Activated B cell treated with CpG ODN at 0.5 μM for 24 hours (primary cell): ENCODE measurements at places on chromosomes 3 and 15. TPM values are rescaled to one million over a fixed set of nuclear protein-coding genes. Genes with fewer than 3 reads are reported as not detected.

DNA sequence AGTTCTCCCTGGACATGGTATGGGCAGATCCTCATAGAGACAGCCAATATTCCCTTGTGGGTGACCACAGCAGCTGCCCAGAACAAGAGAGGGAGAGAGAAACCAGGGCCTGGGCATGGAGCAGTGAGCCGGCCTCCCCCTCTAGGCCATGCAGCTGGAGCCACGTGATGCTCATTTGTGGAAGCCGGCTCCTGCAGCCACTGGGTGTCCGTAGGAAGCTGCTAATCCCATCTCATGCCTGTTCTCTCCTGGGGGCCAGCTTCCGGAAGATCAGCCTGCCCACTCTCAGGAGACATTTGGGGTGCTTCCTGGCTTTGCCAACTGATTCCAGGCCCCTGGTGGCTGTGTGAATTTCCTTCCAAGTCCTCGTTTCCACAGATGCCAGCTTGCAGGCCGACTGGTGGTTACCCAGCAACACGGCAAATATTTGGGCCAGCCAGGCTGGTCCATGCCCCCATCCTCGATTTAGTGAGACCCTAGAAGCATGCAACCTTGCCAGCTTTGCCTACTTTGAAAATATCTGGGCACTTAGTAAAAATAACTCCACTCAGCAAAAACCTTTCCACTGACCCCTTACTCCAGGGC is 55.3 kb downstream of the LINGO1 start:
- DNase-seq: no peak

GRCh38 chr3:179768080-179768479 is 115.2 kb downstream of the USP13 start:
- DNase-seq: no peak

GRCh38 chr15:89569090-89569745 is 6.1 kb upstream of the TICRR start:
- DNase-seq: no peak

- no peak for DNase-seq
These were observed 126.6 kb downstream of the TJP1 start for GRCh38 chr15:29695489-29696167.

DNA sequence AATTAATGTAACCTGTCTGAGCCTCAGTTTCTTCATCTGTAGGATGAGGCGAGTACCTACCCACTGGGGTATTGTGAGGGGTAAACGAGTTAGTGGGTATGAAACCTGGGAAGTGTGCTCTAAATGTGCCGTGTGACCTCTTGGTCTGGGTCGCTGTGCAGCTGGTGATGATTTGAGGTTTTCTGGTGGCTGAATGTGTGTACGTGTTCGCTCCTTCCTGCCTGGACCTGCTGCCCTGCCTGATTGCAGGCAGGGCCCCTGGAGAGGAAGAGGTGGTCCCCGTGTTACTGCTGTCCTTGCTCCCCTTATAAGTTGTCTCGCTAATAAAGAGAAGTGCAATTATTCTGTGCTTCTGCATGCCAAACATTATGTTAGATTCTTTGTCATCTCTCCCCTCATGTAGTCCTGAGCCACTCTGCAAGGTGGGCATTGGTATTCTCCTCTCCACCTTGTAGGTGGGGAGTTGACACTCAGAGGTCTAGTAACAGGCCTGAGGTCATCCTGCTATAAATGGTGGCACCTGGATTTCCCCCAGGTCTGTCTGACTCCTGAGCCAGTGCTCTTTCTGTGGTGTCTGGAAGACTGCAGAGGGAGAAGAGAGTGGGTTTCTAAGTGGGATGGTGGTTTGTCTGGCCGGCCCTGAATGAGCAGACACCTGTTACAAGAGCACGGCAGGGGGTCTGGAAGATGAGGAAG is 15.7 kb downstream of the PDIA5 start:
- no peak for DNase-seq

DNA sequence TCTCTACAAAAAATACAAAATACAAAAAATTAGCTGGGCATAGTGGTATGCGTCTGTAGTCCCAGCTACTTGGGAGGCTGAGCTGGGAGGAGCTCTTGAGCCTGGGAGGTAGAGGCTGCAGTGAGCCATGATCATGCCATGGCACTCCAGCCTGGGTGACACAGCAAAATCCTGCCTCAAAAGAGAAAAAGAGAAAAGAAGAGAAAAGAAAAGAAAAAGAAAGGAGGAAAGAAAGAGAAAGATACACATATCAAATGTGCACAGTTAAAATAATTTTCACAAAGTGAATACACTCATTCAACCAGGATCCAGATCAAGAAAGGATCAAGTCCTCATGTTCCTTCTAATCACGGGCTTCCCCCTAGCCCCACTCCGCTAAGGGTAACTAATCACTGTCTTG is 5.8 kb upstream of the C15orf61 start:
- DNase-seq: no peak

- DNase-seq: no peak
These were observed 30.7 kb upstream of the CHD2 start for GRCh38 chr15:92869263-92869940.

DNA sequence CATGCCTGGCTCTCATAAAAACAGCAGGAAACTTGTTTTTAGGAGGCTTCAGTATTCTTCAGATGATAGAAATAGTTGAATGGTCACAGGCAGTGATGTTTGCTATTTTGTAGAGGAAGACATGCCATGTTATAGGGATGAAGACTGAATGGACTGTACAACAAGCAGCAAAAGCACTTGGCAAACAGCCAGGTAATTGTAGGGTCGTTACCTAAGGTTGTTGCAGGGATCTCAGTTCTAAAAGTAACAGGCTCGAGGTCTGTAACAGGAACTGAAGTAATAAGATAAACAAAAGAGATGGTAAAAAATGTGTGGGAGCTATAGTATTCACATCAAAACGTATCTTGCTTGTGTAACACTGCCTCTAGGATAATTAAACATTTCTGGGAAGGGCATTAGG is 116.3 kb downstream of the TFG start:
- DNase-seq: no peak

The UNC13C gene
- total RNA-seq: not detected in 2 replicates

The RLBP1 gene
- not detected in 2 replicates for total RNA-seq

The RASGRF1 gene
- total RNA-seq: 8.6 and 11.4 TPM in 2 replicates

The MME gene
- 2.1 and 3.4 TPM in 2 replicates for total RNA-seq

The TM4SF1 gene
- total RNA-seq: not detected in 2 replicates
